Femur (tissue), 1 donor: ENCODE measurements at places on chromosomes 6 and 20.

DNA sequence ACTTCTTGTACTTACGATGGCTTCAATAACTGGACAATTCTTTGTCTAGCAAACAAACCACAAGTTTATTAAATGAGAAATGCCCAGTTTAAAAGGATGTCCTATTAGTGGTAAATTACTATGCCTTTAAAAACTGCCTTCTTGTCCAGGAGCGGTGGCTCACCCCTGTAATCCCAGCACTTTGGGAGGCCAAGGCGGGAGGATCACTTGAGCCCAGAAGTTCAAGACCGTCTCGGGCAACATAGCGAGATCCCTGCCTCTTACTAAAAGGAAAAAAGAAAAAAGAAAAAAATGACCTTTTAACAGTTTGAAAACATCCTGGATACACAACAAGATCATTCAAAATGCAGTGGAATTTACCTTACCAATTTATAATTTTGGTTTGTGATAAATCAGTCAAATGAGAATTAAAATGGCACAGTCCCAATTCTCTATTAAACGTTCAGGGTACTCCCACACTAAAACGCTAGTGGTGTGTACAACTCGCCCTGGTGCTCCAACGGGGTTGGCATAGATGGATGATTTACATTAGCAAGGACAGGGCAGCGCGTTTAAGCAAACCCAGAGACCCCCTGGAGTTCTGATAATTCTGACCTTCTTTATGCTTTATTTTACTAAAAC, 2.3 kb downstream of the ZBTB2 start:
- DNase-seq, result no peak

- no peak for DNase-seq
These were observed 789.5 kb downstream of the DHX35 start for GRCh38 chr20:39751557-39752137.

DNA sequence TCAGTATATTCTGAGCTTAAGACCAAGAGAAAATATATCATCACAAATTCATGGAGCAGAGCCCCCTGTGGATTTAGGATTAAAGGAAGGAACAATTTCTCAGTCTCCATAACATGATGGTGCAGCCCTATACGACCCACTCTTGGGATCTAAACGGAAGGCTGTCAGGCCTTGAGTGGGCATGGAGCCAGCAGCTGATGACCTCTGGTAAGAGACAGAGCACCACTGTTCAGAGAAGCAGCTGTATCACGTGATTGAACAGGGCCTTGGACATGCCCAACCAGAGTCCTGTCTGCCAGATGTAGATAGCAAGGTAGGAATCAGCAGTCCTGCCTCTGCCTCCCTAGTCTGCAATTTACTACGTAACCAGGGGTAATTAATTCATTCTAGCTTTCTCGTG, 259.4 kb upstream of the POU3F2 start:
- peak; percentile 21 for DNase-seq

DNA sequence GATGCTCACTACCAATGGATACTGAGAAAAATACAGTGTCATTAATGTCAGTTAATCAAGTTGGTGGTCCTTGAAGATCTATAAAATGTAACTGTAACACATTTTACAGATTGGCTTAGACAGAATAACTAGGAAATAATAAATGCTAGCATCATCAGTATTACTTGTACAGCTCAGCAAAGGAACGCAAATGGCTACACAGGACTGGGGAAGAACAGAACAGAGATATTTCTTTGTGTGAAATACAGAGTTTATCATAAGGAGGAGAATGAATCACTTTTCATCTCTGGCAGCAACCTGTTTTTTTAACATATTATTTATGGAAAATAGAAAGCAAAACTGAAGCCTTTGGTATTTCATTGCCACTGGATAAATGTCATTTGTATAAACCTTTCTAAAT, 8.2 kb upstream of the QKI start:
- no peak for DNase-seq

DNA sequence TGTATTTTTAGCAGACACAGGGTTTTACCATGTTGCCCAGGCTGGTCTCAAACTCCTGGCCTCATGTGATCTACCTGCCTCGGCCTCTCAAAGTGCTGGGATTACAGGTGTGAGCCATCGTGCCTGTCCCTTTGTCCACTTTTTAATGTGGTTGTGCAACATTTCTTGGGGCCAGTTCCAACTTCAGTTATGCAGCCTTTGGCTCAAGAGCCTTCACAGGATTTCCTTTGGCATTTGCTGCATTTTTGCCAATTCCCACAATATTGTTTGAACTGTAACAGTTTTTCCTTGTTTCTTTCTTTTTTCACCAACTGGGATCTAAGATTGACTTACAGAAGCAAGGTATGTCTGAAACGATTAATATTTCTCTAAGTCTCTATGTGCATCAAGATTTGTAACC, 63.6 kb downstream of the EDN1 start:
- DNase-seq, result no peak

- DNase-seq, result peak; percentile 31
These were observed 14.4 kb downstream of the PFDN4 start for GRCh38 chr20:54221996-54222890.

DNA sequence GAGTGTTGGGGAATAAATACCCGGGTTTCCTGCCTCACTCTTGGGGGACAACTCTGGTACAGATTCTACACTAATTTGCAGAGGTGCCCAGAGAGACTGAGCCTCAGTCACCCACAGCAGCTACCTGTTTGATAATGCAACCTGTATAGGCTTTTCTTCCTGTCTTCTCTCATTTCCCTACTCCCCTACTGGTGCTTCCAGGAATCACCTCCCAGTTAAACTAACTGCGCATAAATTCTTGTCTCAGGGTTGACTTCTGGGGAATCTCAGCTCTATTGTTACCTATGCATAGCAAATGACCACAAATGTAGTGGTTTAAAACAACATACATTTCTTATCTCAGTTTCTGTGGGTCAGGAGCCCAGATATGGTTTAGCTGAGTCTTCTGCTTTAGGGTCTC, 11.3 kb downstream of the OCSTAMP start:
- DNase-seq, result no peak

- DNase-seq, result no peak
These were observed 176.7 kb upstream of the RSPO3 start for GRCh38 chr6:126941751-126942150.

DNA sequence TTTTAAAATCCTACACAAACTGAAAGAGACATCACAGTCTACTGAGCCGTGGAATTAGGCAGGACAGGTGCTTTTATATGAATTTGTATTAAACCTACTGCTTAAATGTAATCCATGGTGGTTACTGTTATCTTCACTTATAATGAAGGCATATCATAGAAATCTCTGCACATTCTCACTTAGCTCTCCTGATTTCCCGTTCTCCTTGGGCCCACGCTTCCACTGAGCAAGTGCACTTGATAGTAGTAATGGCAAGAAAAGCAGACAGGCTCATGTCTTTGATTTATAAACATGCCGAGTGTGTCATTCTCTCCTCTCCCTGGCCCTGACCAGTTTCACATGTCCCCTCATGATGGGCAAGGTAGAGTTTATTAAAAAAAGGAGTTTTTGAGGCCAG, 186.3 kb downstream of the HIVEP2 start:
- DNase-seq, result no peak

GRCh38 chr6:31831350-31832215, 4.0 kb downstream of the HSPA1B start:
- DNase-seq, result no peak

GRCh38 chr20:36631646-36632045, 14.3 kb downstream of the SLA2 start:
- DNase-seq, result no peak

- no peak for DNase-seq
These were observed 31.0 kb downstream of the TIAM2 start for GRCh38 chr6:155026022-155026705.
